ENCODE measurements at places on chromosomes 6 and 20. TPM values are rescaled to one million over a fixed set of nuclear protein-coding genes. Genes with fewer than 3 reads are reported as not detected.

- no peak for DNase-seq
Measured at GRCh38 chr20:58044286-58044685, 184.2 kb downstream of the ANKRD60 start.

The OR12D3 gene
- total RNA-seq, result not detected

The PSMB1 gene
- total RNA-seq, result 108 TPM

GRCh38 chr6:45591890-45592289 lies 214.2 kb upstream of the SUPT3H start:
- no peak for DNase-seq

- no peak for DNase-seq
Measured at GRCh38 chr6:108348655-108349349, 53.9 kb downstream of the AFG1L start.

- DNase-seq, result no peak
Measured at GRCh38 chr6:150881911-150882481, 16.5 kb downstream of the MTHFD1L start.

DNA sequence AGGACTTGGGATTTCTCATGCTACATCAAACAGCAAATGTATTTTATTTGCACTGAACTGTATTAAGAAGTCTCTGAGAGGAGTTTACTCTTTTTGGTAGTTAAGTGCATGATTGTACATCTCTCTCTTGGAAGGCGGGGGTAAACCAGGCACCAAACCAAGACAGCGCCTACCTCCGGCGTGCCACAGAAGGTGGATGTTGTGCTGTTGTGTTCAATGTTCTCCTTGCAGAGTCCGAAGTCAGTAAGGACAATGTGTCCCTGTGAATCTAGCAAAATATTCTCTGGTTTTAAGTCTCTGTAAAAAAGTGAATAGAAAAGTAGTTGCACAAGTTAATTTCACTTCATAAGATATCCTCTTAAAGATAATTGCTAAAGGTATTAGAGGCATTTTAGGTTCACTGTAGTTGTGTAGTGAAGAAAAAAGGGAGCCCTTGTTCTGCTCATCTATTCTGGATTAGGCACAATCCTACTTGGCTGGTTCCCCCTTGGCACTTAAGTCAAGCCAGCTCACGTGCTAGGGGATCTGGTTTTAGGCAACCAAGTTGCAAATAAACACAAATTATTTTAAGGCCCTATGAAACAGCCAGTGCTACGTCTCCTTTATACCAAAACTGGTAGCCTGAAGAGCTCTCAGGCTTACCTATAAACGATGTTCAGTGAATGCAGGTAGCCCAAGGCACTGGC lies 119.7 kb upstream of the SLC2A12 start:
- DNase-seq, result no peak

GRCh38 chr6:152598901-152599537 lies 38.1 kb downstream of the SYNE1 start:
- DNase-seq, result no peak

- DNase-seq, result no peak
Measured at GRCh38 chr20:51360451-51361201, 181.9 kb downstream of the NFATC2 start.

- no peak for DNase-seq
Measured at GRCh38 chr6:106318851-106319250, 6.7 kb downstream of the ATG5 start.

The PAK5 gene
- total RNA-seq, result 0.18 TPM

GRCh38 chr6:146909376-146909775 lies 294.8 kb upstream of the STXBP5 start:
- no peak for DNase-seq

The BPIFB4 gene
- not detected for total RNA-seq

The TUBB gene
- 292 TPM for total RNA-seq

The RAB5IF gene
- 33.1 TPM for total RNA-seq

The BFSP1 gene
- total RNA-seq, result 0.98 TPM

DNA sequence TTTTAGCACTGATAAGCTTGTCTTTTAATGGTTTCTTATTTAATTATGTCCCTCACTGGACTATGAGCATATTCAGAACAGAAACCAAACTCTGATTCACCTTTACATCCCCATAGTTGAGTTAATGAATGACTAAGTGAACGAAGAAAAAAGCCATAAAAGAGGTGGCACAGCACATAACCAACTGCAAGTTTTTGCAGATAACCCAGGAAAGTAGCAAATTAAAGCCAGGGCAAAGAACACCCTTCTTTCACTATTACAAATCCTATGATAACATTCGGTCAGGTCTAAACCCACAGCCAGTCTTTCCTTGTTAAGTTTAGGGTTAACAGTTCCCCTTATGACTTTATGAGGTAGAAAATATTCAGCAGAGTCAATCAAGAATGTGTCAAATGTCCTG lies 102.7 kb downstream of the RIN2 start:
- no peak for DNase-seq

DNA sequence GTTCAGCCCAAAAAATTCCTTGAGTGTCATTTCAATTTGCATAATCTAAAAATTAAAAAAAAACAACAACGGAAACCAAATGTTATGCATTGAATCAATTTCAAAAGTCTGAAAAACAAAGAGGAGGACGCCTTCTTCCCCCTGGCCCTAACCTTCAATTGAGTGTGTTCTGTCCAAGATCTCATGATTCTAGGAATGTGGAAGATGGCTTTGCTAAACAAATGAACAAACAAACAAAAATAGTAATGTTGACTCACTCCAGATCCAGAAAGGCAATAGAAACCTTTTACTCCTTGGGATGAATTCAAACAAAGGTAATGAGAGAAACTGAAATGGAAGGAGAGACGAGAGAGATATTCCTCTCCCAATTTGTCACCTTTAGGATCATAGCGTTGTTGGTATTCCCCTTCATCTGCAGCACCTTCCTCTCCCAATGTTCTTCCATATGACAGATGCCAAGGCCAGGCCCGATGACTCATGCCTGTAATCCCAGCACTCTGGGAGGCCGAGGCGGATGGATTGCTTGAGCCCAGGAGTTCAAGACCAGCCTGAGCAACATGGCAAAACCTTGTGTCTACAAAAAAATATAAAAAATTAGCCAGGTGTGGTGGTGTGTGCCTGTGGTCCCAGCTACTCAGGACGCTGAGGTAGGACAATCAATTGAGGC lies 109.2 kb upstream of the ADGRF1 start:
- no peak for DNase-seq

GRCh38 chr6:53979468-53980067 lies 131.7 kb upstream of the MLIP start:
- DNase-seq, result no peak

DNA sequence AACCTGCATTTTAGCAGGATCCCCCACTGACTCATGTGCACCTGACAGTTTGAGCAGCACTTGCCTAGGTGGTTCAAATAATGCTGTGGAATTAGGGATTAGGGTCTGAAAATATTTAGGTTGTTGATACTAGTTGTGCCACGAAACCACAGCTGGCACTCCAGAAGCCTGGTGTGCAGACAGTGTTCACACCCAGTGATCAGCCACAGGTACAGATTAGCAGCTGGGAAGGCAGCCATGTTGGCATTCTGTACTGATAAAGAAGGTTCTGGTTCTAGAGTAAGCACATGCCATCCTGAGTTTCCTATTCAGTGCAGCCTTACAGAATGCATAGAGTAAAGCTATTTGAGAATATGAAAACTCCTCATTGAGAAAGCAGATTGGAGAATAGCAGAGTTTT lies 30.1 kb downstream of the TMEM74B start:
- DNase-seq, result no peak

- no peak for DNase-seq
Measured at GRCh38 chr6:39301606-39302005, 12.6 kb downstream of the KCNK17 start.

DNA sequence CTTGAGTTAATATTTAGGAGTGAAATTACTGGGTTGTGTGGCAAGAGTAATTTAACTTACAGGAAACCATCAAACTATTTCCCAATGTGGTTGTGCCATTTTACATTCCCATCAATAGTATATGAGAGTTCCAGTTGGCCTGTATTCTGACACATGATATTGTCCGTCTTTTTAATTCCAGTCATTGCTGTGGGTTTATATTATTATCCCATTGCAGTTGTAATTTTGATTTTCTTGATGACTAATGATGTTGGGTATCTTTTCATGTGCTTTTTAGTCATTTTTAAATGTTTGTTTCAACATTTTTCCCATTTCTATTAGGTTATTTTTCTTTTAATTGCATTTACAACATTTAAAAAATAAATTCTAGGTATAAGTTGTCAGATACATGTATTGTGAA lies 614.0 kb downstream of the UTRN start:
- DNase-seq, result no peak

Measured in sciatic nerve (tissue), 2 donors.